ENCODE measurements at places on chromosomes 2 and 18. TPM values are rescaled to one million over a fixed set of nuclear protein-coding genes. Genes with fewer than 3 reads are reported as not detected.

GRCh38 chr2:235857598-235857997 is 310.6 kb downstream of the GBX2 start:
- no peak for DNase-seq

DNA sequence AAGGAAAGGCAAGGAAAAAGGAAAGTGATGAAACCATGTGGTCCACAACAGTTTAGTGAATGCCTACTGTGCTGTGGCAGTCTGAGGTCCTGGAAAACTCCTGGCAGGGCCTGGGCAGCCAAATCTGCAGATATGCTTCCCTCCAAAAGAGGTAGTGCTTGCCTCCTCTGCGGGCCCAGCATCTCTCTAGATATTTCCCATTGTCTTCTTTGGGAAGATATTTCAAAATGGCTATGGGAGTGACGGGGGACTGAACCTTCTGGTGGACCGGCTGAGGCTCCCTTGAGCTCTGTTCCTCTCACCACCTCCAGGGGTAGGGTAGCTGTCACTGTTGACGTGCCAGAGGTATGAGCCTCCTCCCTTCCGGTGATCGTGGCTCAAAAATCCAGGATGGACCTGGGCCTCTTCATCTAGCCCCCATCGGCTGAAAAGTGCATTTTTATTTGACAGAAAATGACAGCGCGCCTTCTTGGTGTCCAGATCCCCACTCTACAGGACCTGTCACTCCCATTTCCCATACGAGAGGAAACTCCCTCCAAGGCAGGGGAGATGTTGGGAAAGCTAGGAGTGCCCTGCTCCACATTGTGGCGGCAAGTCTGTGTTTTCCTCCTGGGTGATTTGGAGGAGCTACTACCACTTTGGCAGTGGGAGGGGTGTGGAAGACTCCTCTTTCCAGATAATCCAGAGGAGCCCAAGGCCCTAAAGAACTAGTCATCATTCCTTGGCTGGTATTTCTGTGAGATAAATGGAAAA is 9.4 kb upstream of the PAX3 start:
- DNase-seq: no peak

DNA sequence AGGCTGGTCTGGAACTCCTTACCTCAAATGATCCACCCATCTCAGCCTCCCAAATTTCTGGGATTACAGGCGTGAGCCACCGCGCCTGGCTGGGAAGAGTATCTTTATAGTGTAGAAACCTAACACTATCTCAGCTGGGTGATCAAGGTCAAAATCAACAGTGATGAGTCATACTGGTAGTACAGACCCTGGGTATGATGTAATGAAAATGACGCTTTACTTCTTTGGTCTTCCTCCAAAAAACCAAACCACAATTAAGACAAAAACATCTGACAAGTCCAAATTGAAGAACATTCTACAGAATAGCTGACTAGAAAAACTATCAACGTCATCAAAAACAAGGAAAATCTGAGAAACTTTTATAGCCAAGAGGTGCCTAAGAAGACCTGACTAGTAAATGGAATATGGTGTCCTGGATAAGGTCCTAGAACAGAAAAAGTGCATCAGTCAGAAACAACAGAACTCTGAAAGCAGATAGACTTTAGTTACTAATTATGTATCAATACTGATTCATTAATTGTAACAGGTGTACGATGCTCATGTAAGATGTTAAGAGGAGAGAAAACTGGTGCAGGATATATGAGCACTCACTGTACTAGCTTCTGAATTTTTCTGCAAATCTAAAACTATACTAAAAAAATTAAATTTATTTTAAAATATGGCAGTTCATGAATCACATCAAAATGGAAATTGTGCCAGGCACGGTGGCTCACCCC is 25.4 kb downstream of the PDCL3 start:
- peak; percentile 28 for DNase-seq

- DNase-seq: no peak
These were observed 848.8 kb downstream of the TDRD15 start for GRCh38 chr2:21972586-21972985.

GRCh38 chr18:65749841-65750240 is 971 bp upstream of the CDH7 start:
- DNase-seq: no peak

- no peak for DNase-seq
These were observed 62.9 kb downstream of the FHOD3 start for GRCh38 chr18:36360256-36360909.

GRCh38 chr2:55862673-55863390 is 60.8 kb downstream of the EFEMP1 start:
- no peak for DNase-seq

- DNase-seq: no peak
These were observed 11.3 kb downstream of the TANC1 start for GRCh38 chr2:158979772-158980171.

DNA sequence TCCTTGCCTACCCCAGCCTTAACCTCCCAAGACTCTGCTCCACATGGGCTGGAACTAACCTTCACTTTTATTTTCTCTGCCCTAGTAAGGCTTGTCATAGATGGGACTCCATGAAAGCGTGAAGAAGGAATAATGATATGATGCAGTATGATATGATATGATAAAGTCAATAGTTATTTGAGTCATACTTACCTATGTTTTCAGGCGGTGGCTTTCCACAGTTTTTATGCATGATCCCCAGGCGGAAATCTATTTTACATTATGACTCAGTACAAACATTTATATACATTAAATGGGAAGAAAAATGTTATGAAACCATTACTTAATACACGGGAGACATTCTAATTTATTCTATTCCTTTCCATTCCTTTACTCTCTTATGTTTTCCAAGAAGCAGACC is 5.6 kb downstream of the ACMSD start:
- DNase-seq: no peak

DNA sequence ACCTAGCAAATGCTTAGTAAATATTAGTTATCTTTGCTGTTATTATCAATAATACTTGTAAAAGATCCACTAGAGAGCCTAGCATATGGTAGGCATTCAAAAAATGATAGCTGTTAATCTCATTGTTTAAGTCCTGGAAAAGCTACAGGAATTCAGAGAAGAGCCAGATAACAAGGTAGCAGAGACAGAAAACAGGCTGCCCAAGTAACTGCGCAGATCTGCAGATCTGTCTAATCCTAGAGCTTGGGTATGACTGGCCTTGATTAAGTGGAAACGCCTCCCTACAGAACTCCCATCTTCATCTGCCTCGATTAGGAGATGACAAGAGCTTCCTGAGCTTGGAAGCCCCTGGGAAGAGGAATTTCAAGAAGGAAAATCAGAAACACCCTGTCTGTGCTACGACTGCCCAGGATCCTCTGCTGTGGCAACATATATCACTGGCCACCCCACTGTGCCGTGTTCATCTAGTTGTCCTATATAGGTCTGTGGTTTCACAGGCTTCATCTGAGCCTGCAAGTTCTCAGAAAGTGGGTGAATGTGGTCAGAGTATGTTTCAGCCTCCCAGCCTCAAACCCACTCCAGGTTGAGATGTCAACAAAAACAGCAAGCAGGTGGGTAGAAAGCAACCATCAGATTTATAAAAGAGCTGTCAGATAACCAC is 151.5 kb upstream of the PKDCC start:
- DNase-seq: no peak

DNA sequence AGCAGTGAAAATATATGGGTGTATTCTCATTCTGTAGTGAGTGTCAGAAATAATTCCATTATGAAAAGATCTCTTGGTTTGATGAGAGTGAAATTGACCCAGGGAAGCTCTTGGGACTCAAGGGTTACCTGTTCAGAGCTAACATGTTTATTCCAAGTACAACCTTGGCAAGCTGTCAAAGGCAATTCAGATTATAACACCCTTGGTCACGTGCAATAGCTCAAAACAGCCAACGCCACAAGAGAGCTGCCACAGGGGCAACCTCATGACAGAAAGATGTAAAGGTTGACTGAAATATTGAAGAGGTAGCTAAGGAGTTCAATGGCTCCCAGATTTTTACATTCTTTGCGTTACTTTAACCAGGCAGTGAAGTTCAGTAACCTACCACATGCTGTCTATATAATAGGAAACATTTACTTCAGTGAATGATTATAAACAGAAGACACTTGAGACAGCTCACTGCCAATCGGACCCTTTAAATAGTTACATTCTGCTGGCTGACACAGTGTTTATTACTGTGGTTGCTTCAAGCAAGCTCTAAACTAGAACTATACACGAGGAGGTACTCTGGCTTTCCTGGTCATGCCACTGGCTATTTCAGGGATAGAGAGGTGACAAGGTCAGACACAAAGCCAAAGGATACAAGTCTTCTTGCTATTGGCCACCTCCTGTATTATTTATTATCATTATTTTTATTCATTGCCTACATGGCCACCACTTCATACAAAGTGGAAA is 187.3 kb downstream of the PID1 start:
- DNase-seq: no peak

- no peak for DNase-seq
These were observed 133.2 kb downstream of the ZNF532 start for GRCh38 chr18:58997811-58998337.

- no peak for DNase-seq
These were observed 271.3 kb downstream of the CYRIA start for GRCh38 chr2:16394072-16394985.

- no peak for DNase-seq
These were observed 70.6 kb upstream of the OTOS start for GRCh38 chr2:240211096-240211495.

- DNase-seq: no peak
These were observed 133.7 kb downstream of the COMMD1 start for GRCh38 chr2:62038975-62039771.

EVX2 gene
- total RNA-seq: not detected

ATOH8 gene
- 0.07 TPM for total RNA-seq

ICOS gene
- total RNA-seq: 76.2 TPM

DES gene
- total RNA-seq: not detected

CTIF gene
- 7.0 TPM for total RNA-seq

SOWAHC gene
- total RNA-seq: 1.7 TPM
